ENCODE measurements at places on chromosomes 12 and 14. TPM values are rescaled to one million over a fixed set of nuclear protein-coding genes. Genes with fewer than 3 reads are reported as not detected.

- DNase-seq = no peak
Measured at GRCh38 chr14:71730471-71730870, 201.8 kb upstream of the RGS6 start.

GRCh38 chr12:18439541-18439940 is 178.2 kb downstream of the PIK3C2G start:
- no peak for DNase-seq

DNA sequence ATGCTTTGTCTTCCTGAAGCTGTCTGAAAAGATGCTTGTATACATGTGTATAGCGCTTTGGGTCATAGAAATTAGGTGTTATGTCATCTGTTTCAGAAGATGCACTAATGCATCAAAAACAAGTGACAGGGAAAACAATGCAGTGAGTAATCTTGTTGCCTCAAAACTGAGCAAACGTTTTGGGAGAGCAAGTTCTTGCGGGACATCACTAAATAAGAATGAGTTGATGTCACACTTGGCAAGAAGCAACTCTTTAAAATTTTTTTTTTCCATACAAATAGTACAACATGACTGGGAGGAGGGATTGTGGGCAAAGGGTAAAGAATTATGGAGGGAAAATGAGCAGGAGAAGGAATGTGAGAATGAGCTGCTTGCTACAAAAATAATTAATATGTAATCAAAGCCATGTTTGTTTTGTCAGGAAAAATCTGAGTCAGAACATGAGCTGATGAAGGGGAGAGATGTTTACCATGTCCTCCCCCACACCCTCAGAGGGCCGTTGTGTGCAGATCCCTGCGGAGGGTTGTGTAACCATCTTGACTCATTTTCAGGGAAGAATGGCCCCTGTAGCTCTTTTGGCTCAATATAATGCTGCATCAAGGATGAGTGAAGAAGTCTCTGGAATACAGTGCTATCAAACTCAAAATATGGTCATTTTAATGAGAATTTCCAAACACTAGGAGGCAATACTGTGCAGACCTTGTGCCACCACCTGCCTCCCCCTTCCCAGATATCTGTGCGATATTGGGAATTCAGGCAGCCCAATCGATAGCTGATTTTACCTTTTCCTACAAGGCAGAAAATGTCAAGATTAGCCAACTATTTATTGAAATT is 41.4 kb downstream of the BORCS5 start:
- DNase-seq = no peak

DNA sequence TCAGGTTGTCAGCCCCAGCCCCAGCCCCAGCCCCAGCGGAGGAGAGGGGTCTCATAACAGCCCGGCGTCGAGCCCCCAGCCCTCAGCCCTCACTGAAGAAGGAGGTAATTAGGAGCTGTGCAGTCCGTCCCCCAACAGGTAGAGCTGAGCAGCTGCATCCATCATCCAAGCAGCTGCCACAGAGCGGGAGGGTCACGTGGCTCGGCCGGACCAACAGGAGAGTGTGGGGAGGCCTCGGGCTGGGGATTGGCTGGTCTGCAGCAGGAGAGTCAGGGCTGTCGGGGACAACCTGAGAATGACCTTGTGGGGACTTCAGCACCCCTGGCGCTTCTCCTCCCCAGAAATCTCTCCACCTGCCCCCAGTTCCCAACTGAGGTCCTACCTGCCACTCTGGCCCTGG is 29.6 kb downstream of the SMUG1 start:
- DNase-seq = no peak

- no peak for DNase-seq
Measured at GRCh38 chr12:26283046-26283445, 87.7 kb downstream of the SSPN start.

- DNase-seq = no peak
Measured at GRCh38 chr12:71214511-71215285, 56.9 kb upstream of the TSPAN8 start.

GRCh38 chr12:57755194-57755453 is 221 bp downstream of the MARCHF9 start:
- no peak for DNase-seq

- no peak for DNase-seq
Measured at GRCh38 chr12:88113871-88114270, 28.0 kb downstream of the CEP290 start.

DNA sequence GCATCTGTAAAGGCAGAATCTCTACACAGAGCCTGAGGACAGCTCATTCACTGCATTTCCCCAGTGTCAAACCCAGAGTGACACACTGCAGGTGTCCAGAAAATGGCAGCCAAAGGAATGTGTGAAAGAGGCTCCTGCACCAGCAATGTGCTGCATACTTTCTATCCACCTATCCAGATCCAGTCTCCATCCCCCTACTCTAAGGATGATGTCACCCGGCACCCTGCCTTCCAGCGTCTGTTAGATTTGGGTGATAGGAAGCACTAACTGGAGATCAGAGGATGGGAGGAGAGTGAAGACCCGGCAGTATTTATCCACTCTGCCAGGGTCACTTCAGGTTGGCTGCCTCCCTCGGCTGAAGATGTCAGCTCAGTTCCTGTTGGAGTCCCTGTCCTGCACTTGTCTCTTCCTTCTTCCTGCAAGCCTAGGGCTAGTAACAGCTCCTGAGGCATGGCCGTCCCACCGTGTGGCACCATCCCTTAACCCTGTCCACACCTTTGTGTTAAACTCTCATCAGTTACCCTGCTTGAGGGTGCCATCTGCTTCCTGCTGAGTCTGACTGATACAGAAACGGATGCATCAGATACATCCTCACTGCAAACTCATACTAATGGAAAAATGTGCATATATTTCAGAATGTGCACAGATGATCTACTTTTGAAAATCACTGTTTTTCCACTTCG is 13.0 kb upstream of the GPR68 start:
- no peak for DNase-seq

GRCh38 chr12:53575502-53576249 is 50.5 kb downstream of the ATF7 start:
- DNase-seq = no peak

GRCh38 chr12:13735734-13736133 is 245.7 kb downstream of the GRIN2B start:
- no peak for DNase-seq

- DNase-seq = no peak
Measured at GRCh38 chr12:101040936-101041335, 169.1 kb downstream of the SLC5A8 start.

DNA sequence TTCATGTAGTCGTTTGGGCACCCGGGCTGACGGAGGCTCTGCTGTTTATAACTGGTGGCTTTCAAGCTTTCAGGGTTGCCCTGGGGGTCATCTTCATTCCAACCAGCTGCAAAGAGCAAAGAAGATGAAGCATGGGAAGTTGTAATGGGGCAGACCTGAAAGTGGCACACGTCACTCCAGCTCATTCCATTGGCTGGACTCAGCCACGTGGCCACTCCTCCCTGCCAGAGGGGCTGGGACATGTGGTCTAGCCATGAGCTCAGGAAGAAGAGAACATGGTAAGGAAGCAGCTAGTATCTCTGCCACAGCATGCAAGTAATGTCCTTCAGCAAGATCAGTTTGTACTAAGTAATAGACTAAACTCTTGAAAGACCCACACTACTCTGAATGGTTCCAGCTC is 51.7 kb upstream of the FERMT2 start:
- DNase-seq = no peak

- DNase-seq = peak; percentile 91
Measured at GRCh38 chr14:93206793-93207467, at the start of the genes GON7 and UBR7. GON7 (minus strand) TSS chr14:93207065; CDS start chr14:93207037, 28 bp downstream. UBR7 (plus strand) TSS chr14:93207256; CDS start chr14:93207292, 36 bp downstream.

GRCh38 chr14:101124815-101125214 is 221.3 kb upstream of the RTL1 start:
- DNase-seq = no peak

GRCh38 chr12:119446459-119446858 is 111.9 kb downstream of the CCDC60 start:
- DNase-seq = no peak

DNA sequence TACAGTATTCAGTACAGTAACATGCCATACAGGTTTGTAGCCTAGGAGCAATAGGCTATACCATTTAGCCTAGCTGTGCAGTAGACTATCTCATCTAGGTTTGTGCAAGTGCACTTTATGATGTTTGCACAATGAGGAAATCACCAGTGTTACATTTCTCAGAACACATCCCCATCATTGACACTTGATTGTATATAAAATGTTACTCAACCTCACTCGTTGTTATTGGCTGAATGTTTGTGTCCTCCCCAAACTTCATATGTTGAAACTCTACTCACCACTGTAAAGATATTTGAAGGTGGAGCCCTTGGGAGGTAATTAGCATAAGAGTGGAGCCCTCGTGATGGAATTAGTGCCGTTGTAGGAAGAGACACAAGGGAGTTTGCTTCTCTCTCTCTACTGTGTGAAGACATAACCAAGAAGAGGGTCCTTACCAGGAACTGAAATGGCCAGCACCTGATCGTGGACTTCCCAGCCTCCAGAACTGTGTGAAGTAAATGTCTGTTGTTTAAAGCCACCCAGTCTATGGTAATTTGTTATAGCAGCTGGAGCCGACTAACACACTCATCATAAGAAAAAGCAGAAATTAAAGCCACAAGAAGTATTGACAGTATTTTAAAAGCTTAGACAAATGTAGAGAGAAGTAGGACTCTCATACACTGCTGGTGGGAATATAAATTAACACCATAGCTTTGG is 3.2 kb upstream of the MED13L start:
- no peak for DNase-seq

- DNase-seq = peak; percentile 44
Measured at GRCh38 chr12:95996034-95996658, at the start of gene HAL. HAL (minus strand) TSS chr12:95996344; CDS start chr12:95995910, 434 bp downstream.

RBP5 gene
- polyA plus RNA-seq = 108 TPM

COQ10A gene
- 9.5 TPM for polyA plus RNA-seq

LMNTD1 gene
- polyA plus RNA-seq = not detected

MANSC4 gene
- polyA plus RNA-seq = not detected

PMCH gene
- polyA plus RNA-seq = not detected

CTDSP2 gene
- 48.9 TPM for polyA plus RNA-seq

KRT7 gene
- 9.9 TPM for polyA plus RNA-seq

Measured in liver (tissue), 10 donors.